ENCODE measurements at places on chromosomes 16 and 17. TPM values are rescaled to one million over a fixed set of nuclear protein-coding genes. Genes with fewer than 3 reads are reported as not detected.

The ERI2 gene
- total RNA-seq = 14.1 TPM

The C17orf67 gene
- total RNA-seq = 1.8 TPM

The MPP3 gene
- total RNA-seq = 15.9 TPM

The LDHD gene
- 0.71 TPM for total RNA-seq

The EME1 gene
- 13.8 TPM for total RNA-seq

The ZG16B gene
- 0.66 TPM for total RNA-seq

The PIK3R6 gene
- not detected for total RNA-seq

The HEATR9 gene
- total RNA-seq = not detected

The PRAC1 gene
- not detected for total RNA-seq

The ARMC7 gene
- 16.8 TPM for total RNA-seq

The TPSB2 gene
- total RNA-seq = not detected

The PKD1 gene
- total RNA-seq = 45.8 TPM

The SLC6A4 gene
- not detected for total RNA-seq

The PLK1 gene
- total RNA-seq = 164 TPM

The MRM1 gene
- total RNA-seq = 14.7 TPM

The CYGB gene
- total RNA-seq = 1.4 TPM

The PYY gene
- total RNA-seq = not detected

The TP53TG3E gene
- total RNA-seq = not detected

The TRPV2 gene
- 0.70 TPM for total RNA-seq

The SLC5A10 gene
- total RNA-seq = 0.21 TPM

The KRTAP9-8 gene
- not detected for total RNA-seq

The ANKRD40CL gene
- not detected for total RNA-seq

The TBC1D3I gene
- not detected for total RNA-seq

The DNAI2 gene
- total RNA-seq = not detected

The NKIRAS2 gene
- total RNA-seq = 44.1 TPM

The CXCL16 gene
- 21.2 TPM for total RNA-seq

The MYL4 gene
- total RNA-seq = not detected

The QRICH2 gene
- total RNA-seq = 1.4 TPM

The EXOSC6 gene
- 13.8 TPM for total RNA-seq

The NRN1L gene
- total RNA-seq = not detected

The VWA3A gene
- 0.04 TPM for total RNA-seq

The ADAD2 gene
- total RNA-seq = not detected

The HYDIN gene
- total RNA-seq = 0.32 TPM

The UQCRC2 gene
- 238 TPM for total RNA-seq

The NPIPB2 gene
- total RNA-seq = 1.5 TPM

The IRX5 gene
- 1.9 TPM for total RNA-seq

The CIAPIN1 gene
- 90.0 TPM for total RNA-seq
